ENCODE measurements at places on chromosomes 12 and 14. TPM values are rescaled to one million over a fixed set of nuclear protein-coding genes. Genes with fewer than 3 reads are reported as not detected.

DNA sequence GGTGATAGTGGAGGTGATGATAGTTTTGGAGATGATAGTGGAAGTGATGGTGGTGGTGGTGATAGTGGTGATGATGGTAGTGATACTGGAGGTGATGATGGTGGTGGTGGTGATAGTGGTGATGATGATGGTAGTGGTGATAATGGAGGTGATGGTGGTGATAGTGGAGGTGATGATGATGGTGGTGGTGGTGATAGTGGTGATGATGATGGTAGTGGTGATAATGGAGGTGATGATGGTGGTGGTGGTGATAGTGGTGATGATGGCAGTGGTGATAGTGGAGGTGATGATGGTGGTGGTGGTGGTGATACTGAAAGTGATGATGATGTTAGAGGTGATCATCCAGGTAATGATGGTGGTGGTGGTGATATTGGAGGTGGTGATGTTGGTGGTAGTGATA, 570.0 kb upstream of the TMEM132C start:
- DNase-seq: no peak
- H3K4me3 ChIP-seq: no peak overlapping the region
- H3K27me3 ChIP-seq: no peaks in the 10 kb centered on the region
- H3K36me3 ChIP-seq: no peaks in the 10 kb centered on the region

- no peaks in the 10 kb centered on the region for H3K27me3 ChIP-seq
- no peak overlapping the region for H3K27ac ChIP-seq
- H3K4me1 ChIP-seq: no peaks in the 10 kb centered on the region
- no peak overlapping the region for H3K4me3 ChIP-seq
- DNase-seq: no peak
- no peaks in the 10 kb centered on the region for H3K36me3 ChIP-seq
These were observed 205.8 kb upstream of the SLC16A7 start for GRCh38 chr12:59389968-59390576.

GRCh38 chr12:29545102-29545467, 47.6 kb upstream of the OVCH1 start:
- no peak overlapping the region for H3K27ac ChIP-seq
- H3K4me3 ChIP-seq: no peak overlapping the region
- H3K4me1 ChIP-seq: peaks cover 24% of the 10 kb centered on the region

DNA sequence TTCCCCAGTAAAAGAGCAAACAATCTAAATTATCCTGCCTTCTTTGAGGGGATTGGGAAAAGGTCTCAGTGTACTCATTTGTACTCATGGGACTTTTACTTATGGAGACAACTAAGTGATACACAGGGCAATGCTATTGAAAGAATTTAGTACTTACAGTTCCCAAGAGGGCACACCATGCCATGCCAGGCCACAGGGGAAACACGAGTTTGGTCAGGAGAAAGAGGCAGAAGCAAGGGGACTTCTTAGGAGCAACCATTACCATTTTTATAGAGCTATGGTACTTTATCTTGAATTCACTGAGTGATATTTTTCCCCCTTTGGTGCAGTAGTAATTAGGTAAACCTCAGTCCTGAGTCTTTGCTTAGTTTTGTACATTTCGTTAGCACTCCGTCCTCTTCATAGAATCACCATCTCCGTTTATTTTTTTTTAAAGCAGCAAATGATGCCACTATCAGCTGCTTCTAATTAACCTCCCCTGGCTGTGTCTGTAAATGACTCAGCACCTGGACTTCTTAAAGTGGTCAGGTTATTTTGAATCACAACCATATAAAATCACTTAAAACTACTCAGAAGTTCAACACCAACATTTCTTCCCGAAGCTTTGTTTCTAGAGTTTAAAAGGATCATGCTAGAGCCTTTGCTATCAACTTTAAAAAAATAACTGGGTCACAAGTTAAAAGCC, 5.9 kb upstream of the WASHC3 start:
- H3K36me3 ChIP-seq: no peaks in the 10 kb centered on the region
- H3K27ac ChIP-seq: no peak overlapping the region
- H3K4me3 ChIP-seq: no peak overlapping the region
- H3K27me3 ChIP-seq: no peaks in the 10 kb centered on the region
- H3K4me1 ChIP-seq: no peaks in the 10 kb centered on the region

DNA sequence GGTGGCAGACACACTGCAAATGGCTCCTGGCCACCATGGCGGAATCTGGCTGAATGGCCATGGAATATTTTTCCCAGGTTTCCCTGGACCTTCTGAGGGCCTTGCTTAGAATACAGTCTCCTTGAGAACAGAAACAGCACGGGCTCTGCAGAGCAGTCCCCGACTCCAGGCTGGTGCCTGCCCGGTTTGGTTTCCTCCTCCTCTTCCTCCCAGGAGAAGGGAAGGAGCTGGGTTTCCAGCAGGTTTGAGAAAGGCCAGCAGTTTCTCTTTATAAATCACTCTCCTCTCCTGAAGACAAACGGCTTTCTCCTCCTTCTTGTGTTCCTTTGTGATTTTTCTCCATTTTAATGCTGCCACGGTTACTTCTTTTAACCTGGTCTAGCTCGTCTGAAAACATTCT, 106.8 kb upstream of the RFLNA start:
- DNase-seq: no peak
- H3K4me1 ChIP-seq: peaks cover 14% of the 10 kb centered on the region
- no peak overlapping the region for H3K4me3 ChIP-seq

DNA sequence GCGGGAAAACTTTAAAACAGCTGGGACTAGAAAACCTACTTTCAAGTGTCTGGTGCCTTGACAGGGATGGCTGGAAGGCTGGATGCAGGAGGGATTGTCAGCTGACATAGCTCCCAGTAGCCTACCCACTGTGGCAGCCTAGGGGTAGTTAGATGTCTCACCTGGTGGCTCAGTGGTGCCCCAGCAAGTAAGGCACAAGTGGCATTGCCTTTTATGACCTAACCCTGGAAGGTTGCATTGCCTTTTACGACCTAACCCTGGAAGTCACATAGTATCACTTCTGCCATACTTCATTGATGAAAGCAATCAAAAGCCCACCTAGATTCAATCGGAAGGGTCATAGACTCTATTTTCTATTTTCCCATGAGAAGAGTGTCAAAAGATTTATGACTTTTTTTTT, 724.7 kb upstream of the TBX3 start:
- peaks cover 3% of the 10 kb centered on the region for H3K4me1 ChIP-seq
- H3K4me3 ChIP-seq: no peak overlapping the region
- no peak for DNase-seq
- no peaks in the 10 kb centered on the region for H3K36me3 ChIP-seq
- H3K27me3 ChIP-seq: no peaks in the 10 kb centered on the region

DNA sequence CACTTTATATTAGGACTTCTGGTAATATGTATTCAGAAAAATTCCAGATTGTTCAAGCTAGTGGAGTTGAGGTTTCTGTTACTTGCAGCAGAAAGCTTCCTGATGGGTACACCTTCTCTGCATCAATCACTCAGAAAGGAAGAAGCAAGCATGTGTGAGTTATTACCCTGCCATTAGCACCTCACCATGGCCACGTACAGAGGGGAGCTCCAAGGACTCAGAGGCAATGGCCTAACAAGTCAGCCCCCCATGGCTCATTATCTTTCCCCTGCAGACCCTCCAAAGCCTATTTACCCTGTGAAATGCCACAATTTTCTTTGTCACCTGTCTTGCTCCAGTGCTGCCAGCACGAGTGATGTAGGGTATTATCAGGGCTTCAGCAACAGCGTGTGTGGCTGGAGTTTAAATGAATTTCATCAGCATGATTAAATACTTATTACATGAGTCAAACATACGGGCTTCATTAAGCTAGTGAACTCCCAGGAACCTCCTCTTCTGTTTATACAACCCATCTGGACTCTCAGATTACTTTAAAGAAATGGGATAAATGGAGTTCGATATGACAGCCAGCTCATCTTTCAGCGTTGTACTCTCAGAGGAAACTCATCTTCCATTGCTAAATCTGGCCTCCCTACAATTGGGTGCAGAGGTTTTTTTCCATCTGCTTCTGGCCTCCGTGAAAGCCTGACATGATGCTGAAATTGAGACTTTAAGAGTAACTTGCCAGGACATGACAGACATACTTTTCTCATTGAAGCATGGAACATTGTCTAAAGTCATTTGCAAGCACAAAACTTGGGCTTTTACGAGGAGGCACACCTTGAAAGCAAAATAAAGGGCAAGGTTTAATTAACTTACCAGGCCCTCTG, 135.9 kb downstream of the TMEM30B start:
- peak overlapping the region; percentile 24 for H3K27ac ChIP-seq
- H3K4me3 ChIP-seq: no peak overlapping the region
- H3K36me3 ChIP-seq: no peaks in the 10 kb centered on the region
- no peaks in the 10 kb centered on the region for H3K4me1 ChIP-seq
- H3K27me3 ChIP-seq: no peaks in the 10 kb centered on the region
- DNase-seq: no peak

DNA sequence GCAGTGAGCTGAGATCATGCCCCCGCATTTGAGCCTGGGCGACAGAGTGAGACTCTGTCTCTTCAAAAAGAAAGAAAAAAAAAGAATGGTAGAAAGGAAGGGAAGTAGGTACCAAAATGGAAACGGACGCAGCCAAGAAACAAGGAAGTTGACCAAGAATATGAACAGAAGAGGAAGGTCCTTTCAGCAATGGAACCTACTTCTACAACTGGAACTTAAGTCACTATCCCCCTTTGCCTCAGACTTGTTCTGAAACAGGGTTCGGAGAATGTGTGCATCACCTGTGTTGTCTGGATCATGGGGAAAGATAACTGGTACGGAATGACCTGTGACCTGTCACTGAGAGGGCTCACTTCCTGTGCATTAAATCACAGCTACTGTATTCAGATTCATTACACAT, 43.9 kb upstream of the RNASE1 start:
- no peak overlapping the region for H3K4me3 ChIP-seq
- no peak overlapping the region for H3K27ac ChIP-seq
- H3K4me1 ChIP-seq: no peaks in the 10 kb centered on the region
- no peaks in the 10 kb centered on the region for H3K36me3 ChIP-seq
- no peak for DNase-seq

DNA sequence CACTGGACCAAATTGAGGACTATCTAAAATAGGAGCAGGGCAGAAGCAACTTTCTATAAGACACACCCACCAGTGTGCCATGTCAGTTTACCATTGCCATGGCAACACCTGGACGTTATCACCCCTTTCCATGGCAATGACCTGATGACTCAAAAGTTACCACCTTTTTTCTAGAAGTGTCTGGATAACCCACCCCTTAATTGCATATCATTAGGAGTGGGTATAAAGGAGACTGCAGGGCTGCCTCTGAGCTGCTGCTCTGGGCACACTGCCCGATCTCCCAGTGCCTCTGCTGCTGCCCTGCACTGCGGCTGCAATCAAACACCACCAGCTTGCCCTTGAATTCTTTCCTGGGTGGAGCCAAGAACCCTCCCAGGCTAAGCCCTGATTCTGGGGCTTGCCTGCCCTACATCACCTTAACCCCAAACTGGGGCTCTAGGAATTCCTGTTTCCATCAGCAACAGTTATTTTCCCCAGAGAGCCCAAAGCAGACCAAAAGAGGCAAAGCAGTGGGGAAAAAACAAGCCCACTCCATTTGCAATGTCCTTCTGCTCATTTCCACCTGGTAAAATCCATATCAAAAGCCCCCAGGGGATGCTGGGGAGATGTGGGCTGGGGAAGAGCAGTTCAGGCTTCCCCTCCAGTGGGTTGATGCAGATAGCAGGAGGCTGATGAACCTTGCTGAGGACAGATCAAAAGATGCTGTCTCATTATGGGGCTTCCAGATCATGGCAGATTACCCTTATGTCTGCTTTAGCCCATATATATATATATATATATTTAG, 129.5 kb upstream of the NCOR2 start:
- H3K4me1 ChIP-seq: peaks cover 43% of the 10 kb centered on the region
- H3K4me3 ChIP-seq: no peak overlapping the region
- DNase-seq: no peak
- H3K27me3 ChIP-seq: no peaks in the 10 kb centered on the region
- no peaks in the 10 kb centered on the region for H3K36me3 ChIP-seq

DNA sequence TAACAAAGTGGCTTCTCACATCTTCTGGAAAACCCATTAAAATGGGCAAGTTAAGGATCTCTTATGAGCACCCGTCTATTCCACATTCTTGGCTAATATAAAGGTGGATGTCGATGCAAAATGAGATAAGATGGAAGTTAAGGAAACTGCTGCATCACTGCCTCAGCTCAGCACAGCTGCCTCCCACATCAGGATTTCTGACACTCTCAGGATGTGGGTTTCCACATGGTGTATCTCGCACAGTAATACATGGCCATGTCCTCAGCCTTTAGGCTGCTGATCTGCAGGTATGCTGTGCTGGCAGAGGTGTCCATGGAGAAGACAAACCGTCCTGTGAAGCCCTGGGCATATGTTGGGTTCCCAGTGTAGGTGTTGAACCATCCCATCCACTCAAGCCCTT, 1348.0 kb downstream of the TMEM121 start:
- H3K36me3 ChIP-seq: no peaks in the 10 kb centered on the region
- H3K27me3 ChIP-seq: no peaks in the 10 kb centered on the region
- H3K4me3 ChIP-seq: no peak overlapping the region
- no peak for DNase-seq
- H3K4me1 ChIP-seq: no peaks in the 10 kb centered on the region
- H3K27ac ChIP-seq: no peak overlapping the region

GRCh38 chr12:91271185-91271584, 88.6 kb upstream of the DCN start:
- DNase-seq: no peak
- no peaks in the 10 kb centered on the region for H3K36me3 ChIP-seq
- no peaks in the 10 kb centered on the region for H3K4me1 ChIP-seq
- no peaks in the 10 kb centered on the region for H3K27me3 ChIP-seq

GRCh38 chr14:38078393-38078792, 129.3 kb upstream of the SSTR1 start:
- no peaks in the 10 kb centered on the region for H3K27me3 ChIP-seq
- H3K4me1 ChIP-seq: no peaks in the 10 kb centered on the region

DNA sequence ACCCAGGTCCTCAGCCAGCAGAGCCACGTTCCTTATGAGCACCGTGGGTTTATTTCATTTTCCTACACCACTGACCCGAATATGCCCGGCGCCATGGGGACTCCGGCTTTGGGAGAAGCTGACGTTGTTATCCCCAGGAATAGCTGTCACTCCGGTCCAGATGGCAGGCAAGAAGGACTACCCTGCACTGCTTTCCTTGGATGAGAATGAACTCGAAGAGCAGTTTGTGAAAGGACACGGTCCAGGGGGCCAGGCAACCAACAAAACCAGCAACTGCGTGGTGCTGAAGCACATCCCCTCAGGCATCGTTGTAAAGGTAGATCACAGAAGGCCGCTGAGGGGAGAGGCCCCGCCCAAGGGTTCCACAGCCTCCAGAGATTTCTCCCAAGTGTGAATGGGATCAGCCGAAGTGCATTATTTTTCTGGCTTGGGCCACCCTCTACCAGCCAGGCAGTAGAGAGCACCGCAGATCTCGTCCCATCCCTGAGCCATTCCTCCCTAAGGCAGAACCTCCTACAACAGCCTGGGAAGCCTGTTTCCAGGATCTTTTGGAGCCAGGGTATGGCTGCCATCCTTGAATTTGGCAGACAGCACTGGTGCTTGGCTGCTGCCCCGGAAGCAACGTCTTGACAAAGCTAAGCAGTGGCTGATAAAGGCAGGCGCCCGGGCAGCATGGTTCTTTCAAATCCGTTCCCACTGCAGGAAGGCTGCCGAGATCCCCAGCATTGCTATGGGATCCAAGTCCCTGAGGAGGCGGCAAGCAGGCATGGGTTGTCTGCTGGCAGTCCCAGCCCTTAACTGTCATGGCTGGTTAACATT, 17.8 kb downstream of the CDK2AP1 start:
- DNase-seq: no peak
- H3K27ac ChIP-seq: no peak overlapping the region
- H3K27me3 ChIP-seq: no peaks in the 10 kb centered on the region
- H3K4me1 ChIP-seq: peaks cover 22% of the 10 kb centered on the region

The OTOGL gene
- 0.15 TPM for total RNA-seq

The PCED1B gene
- total RNA-seq: 14.5 TPM

The RD3L gene
- not detected for total RNA-seq

The DACT1 gene
- total RNA-seq: 1.0 TPM

The C12orf56 gene
- total RNA-seq: not detected

The RNU4-1 gene
- total RNA-seq: under 0.01 TPM
